Right atrium auricular region (tissue), 2 donors: ENCODE measurements at places on chromosomes 6 and 20.
A peak's percentile ranks its signal among the peaks of the same experiment; 100 is the strongest.

GRCh38 chr20:63675681-63676368 lies 17.7 kb downstream of the RTEL1 start:
- DNase-seq = no peak
- no peaks in the 10 kb centered on the region for H3K4me1 ChIP-seq
- H3K36me3 ChIP-seq = peaks cover 23% of the 10 kb centered on the region

- peaks cover 4% of the 10 kb centered on the region for H3K27me3 ChIP-seq
- DNase-seq = peak; percentile 66
- no peaks in the 10 kb centered on the region for H3K4me1 ChIP-seq
- H3K27ac ChIP-seq = peak overlapping the region; percentile 63
- no peaks in the 10 kb centered on the region for H3K36me3 ChIP-seq
Observed at GRCh38 chr20:47784599-47785310, 526 bp downstream of the SULF2 start.

DNA sequence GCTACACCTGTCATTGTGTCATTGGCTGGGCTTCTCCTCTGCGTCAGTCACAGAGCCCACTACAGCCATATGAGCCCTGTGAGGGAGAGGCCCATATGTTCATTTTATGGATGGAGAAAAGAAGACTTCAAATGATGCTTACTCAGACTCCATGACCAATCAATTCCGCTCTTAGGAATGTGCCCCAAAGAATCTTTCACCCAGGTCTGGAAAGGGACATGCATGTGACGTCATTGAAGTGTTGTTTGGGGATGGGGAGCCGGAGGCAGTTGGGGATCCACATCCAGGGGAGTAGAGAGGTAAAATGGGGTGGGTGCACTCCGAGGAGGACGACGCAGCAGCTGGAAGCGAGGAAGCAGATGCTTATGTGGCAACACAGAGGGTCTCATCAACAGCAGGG lies 9.6 kb upstream of the C6orf132 start:
- no peaks in the 10 kb centered on the region for H3K4me1 ChIP-seq
- DNase-seq = no peak
- no peaks in the 10 kb centered on the region for H3K27me3 ChIP-seq
- H3K4me3 ChIP-seq = no peak overlapping the region

DNA sequence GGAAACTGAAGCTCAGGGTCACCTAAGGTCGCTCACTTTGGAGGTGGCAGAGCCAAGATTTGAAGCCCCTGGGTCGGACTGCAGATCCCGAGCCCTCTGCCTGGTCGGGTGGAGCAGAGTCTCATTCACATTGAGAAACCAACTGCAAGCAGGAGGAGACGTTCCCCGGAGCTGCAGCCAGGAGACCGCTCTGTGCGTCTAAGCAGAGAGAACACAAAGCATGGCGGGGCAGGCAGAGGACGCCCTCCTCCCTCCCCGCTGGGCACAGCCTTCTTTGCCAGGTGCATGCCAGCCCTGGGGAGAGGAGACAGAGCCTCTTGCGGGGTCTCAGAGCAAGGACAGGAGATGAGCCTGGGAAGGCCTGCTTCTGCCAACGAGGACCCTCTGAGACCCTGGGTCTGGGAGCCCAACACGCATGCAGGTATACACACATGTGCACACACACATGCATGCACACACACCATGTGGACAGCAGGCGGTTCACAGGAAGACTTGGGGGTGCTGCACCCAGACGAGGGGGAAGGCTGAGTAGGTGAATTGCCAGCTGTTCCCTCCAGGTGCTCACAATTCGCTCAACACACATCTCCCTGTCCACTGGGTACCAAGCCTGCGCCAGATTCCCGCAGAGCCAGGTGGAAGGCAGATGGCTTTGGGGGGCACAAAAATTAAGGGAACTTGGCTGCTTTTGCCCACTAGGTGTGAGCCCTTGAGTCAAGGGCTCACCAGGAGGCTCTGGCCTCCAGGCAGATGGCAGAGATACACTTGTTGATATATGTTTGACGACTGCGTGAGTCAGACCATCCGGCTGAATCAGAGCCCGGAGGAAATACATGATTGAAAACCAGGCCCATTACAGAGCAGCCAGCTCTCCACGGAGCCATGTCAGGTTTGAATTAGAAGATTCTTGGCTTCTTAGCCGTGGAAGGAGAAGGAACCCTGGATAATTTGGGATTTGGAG lies 5.5 kb upstream of the NTSR1 start:
- no peak overlapping the region for H3K27ac ChIP-seq
- H3K27me3 ChIP-seq = no peaks in the 10 kb centered on the region
- no peak for DNase-seq
- H3K36me3 ChIP-seq = no peaks in the 10 kb centered on the region

DNA sequence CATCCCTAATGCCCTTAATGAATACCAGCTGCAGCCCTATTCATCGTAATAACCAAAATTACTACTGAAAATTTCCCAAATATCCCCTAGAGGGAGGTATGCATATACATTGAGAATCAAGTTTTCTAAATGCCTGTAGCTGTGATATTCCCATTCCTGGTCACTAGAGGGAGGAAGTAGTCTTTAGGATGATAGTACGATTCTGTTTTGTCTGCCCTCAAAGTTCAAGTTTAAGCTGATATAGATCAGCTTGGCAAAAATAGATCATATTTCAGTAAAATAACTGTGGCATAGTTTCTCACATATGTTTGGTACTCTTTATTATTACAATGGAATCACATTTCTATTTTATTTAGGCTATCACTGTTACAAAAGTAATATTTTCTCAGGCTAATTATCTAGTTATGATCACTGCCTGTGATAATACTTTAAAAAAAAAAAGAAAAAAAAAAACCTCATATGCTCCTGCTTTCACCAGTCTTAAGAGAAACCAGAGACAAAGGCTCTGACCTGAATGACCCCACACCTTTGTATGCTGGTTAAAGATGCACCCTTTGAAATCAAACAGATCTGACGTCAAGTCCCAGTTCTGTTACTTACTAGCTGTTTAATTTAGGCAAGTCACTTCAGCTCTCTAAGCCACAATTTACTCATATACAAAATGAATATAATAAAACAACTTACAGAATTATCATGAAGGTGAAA lies 11.0 kb downstream of the TSPYL1 start:
- H3K27me3 ChIP-seq = no peaks in the 10 kb centered on the region
- DNase-seq = no peak
- no peaks in the 10 kb centered on the region for H3K4me1 ChIP-seq
- no peak overlapping the region for H3K27ac ChIP-seq

- H3K4me3 ChIP-seq = no peak overlapping the region
- peaks cover 14% of the 10 kb centered on the region for H3K36me3 ChIP-seq
- no peaks in the 10 kb centered on the region for H3K4me1 ChIP-seq
- DNase-seq = no peak
- no peaks in the 10 kb centered on the region for H3K27me3 ChIP-seq
- no peak overlapping the region for H3K27ac ChIP-seq
Observed at GRCh38 chr6:16487996-16488674, 249.7 kb downstream of the GMPR start.

- H3K4me3 ChIP-seq = no peak overlapping the region
- DNase-seq = peak; percentile 50
- H3K4me1 ChIP-seq = no peaks in the 10 kb centered on the region
- H3K36me3 ChIP-seq = no peaks in the 10 kb centered on the region
- H3K27me3 ChIP-seq = no peaks in the 10 kb centered on the region
Observed at GRCh38 chr20:32918296-32918695, 59.6 kb downstream of the EFCAB8 start.

DNA sequence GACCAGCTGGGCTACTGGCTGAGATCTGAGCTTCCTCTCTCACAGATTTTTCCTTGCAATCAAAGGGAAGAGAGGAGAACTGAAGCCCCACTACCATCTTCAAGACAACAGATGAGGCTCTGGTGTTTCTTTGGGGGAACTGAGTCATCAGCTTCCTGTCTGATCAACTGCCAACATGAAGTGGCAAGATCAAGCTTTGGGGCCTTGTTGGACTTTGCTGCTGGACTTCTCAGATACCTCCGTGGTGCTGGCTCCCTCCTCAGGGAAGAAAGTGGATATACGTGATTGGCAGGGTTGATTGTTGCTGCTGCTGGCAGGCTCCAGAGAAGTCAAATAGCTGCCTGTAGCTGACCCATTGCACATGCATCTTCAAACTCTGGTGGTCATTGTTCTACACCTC lies 3.6 kb upstream of the TOX2 start:
- H3K36me3 ChIP-seq = no peaks in the 10 kb centered on the region
- no peak overlapping the region for H3K27ac ChIP-seq
- H3K27me3 ChIP-seq = peaks cover 8% of the 10 kb centered on the region
- H3K4me1 ChIP-seq = no peaks in the 10 kb centered on the region
- DNase-seq = no peak
- no peak overlapping the region for H3K4me3 ChIP-seq

GRCh38 chr6:89350281-89350966 lies 2.1 kb downstream of the UBE2J1 start:
- no peaks in the 10 kb centered on the region for H3K27me3 ChIP-seq
- DNase-seq = no peak
- H3K4me3 ChIP-seq = no peak overlapping the region
- no peaks in the 10 kb centered on the region for H3K4me1 ChIP-seq
- no peaks in the 10 kb centered on the region for H3K36me3 ChIP-seq
- peak overlapping the region; percentile 17 for H3K27ac ChIP-seq

GRCh38 chr6:11460001-11460668 lies 77.4 kb upstream of the TMEM170B start:
- no peak overlapping the region for H3K4me3 ChIP-seq
- H3K27me3 ChIP-seq = no peaks in the 10 kb centered on the region
- H3K27ac ChIP-seq = no peak overlapping the region
- H3K4me1 ChIP-seq = no peaks in the 10 kb centered on the region

- no peaks in the 10 kb centered on the region for H3K36me3 ChIP-seq
- H3K4me1 ChIP-seq = no peaks in the 10 kb centered on the region
- H3K27me3 ChIP-seq = no peaks in the 10 kb centered on the region
- DNase-seq = no peak
- no peak overlapping the region for H3K27ac ChIP-seq
Observed at GRCh38 chr20:38616457-38616856, 14.8 kb downstream of the ARHGAP40 start.

DNA sequence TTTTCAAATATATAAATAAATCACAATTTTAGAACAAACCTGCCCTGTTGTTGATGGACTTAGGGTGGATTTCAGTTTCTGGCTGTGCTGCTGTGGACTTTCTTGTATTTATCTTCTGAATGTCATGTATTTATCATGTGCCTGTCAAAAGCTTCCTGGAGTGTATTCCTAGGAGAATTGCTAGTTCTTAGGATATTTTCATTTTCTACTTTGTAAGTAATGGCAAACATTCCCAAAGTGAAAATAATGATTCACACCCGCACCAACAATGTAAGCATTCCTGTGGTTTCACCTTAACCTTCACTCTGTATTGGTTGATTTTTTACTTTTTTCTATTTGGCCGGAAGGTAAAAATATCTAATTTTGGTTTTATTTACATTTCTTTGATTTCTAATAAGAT lies 387.8 kb downstream of the SMOC2 start:
- no peaks in the 10 kb centered on the region for H3K36me3 ChIP-seq
- H3K27ac ChIP-seq = no peak overlapping the region
- no peaks in the 10 kb centered on the region for H3K27me3 ChIP-seq
- H3K4me3 ChIP-seq = no peak overlapping the region
- no peaks in the 10 kb centered on the region for H3K4me1 ChIP-seq
- DNase-seq = no peak

- no peak overlapping the region for H3K27ac ChIP-seq
- DNase-seq = no peak
- H3K4me1 ChIP-seq = no peaks in the 10 kb centered on the region
- no peak overlapping the region for H3K4me3 ChIP-seq
- H3K36me3 ChIP-seq = no peaks in the 10 kb centered on the region
- H3K27me3 ChIP-seq = no peaks in the 10 kb centered on the region
Observed at GRCh38 chr20:24146231-24146634, 157.7 kb upstream of the GGTLC1 start.
